OCI-M1 (cell line): ENCODE measurements at places on chromosomes 7 and 10.

GRCh38 chr7:47421456-47421855 lies 160.5 kb downstream of the TNS3 start:
- DNase-seq = no peak

DNA sequence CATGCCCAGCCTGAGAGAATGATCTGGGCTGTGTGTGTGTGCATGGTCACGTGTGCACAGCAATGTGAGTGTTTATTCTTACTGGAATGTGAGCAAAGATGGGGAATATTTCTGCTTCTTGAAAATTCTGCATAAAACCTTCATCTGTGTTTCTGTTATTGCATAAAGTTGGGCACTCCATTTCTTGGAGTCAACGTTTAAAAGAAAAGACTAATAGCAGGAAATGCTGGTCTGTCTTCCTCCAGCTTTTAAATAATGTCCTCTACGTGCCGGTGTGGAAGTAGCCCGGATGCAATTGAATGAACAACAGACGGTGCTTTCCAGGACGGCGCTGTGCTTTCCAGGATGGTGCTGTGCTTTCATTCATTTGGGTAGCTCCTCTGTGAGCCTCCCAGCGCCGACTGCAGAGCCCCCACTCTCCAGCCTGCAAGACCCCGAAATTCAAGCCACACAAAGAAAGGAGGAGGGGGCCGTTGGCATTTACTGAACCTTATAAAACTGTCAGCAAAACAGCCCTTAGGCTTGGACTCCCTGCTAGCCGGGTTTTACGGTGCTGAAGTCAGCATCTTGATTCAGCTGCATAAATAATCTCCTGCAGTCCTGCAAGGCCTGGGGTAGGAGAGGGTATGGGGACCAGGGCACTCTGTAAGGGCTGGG lies 158.2 kb upstream of the PRKCQ start:
- DNase-seq = no peak

- DNase-seq = no peak
Observed at GRCh38 chr7:80705130-80705781, 66.8 kb downstream of the CD36 start.

DNA sequence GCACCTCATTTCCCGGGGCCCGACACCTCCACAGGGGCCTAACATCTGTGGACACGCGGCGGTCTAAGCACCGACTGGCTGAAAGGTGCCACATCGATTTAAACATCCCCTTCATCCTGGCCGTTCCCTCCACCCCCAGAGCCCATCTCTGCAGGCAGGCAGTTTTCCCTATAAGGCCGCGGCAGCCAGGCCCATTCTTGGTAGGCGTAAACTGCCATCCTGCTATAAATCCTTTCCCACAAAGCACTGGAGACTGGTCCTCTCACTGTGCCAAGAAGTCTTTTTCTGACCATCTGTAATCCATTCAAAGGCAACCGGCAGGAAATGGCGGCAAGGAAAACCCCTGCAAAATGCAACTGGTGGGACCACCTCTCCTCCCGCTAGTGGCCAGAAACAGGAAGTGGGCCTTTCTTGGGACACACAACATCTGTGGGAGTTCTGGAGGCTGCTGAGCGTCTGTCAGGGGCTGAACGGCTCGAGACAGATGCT lies 22.4 kb downstream of the ATXN7L1 start:
- DNase-seq = no peak

DNA sequence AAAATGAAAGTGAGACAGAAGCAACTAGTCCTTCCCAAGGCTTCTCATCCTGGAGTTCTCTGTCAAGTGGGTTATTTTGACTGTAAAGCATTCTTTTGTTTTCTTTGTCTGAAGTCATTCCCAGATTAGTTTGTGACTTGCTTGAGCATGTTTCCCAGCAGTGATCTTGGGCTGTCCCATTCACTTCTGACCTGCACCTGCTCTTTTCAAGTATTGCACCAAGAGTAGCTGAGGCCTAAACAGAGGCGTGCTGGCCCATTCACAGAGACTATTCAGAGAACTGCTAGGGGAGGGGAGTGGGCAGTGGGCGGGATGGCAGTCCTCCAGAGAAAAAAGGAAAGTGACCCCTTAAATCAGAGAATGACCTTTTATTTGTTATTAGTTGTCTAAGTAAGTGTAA lies 61.3 kb downstream of the CACNA2D1 start:
- DNase-seq = no peak

DNA sequence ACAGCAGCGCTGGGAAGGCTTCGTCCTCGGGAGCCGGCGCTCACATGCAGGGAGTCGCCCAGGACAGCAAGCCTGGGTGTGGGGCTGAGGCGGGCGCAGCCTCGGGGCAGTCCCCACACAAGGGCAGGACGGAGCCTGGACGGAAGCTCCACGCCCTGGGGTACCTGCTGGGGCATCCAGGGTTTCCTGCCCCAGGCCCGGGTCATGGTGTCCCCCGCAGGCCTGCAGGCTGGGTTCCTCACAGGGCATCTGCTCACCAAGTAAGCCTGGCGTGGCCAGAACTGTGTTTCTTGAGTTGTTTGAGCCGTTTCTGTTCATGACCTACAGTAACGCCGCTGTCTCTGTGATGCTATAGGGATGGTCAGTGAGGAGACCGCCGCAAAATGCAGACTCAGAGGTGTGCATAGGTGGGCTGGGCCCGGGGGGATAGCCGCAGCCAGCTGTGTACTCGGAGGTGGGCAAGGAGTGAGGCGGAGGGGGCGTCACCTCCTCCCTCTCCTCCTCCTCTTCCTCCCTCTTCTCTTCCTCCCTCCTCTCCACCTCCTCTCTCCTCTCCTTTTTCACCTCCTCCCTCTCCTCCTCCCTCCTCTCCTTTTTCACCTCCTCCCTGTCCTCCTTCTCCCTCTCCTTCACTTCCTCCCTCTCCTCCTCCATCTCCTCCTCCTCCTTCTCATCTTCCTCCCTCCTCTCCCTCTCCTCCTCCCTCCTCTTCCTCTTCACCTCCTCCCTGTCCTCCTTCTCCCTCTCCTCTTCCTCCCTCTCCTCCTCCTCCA lies 438.9 kb downstream of the DNAJB6 start:
- DNase-seq = no peak

- no peak for DNase-seq
Observed at GRCh38 chr10:15474671-15475070, 103.6 kb upstream of the FAM171A1 start.

GRCh38 chr7:157869793-157870192 lies 533.0 kb downstream of the DNAJB6 start:
- no peak for DNase-seq

DNA sequence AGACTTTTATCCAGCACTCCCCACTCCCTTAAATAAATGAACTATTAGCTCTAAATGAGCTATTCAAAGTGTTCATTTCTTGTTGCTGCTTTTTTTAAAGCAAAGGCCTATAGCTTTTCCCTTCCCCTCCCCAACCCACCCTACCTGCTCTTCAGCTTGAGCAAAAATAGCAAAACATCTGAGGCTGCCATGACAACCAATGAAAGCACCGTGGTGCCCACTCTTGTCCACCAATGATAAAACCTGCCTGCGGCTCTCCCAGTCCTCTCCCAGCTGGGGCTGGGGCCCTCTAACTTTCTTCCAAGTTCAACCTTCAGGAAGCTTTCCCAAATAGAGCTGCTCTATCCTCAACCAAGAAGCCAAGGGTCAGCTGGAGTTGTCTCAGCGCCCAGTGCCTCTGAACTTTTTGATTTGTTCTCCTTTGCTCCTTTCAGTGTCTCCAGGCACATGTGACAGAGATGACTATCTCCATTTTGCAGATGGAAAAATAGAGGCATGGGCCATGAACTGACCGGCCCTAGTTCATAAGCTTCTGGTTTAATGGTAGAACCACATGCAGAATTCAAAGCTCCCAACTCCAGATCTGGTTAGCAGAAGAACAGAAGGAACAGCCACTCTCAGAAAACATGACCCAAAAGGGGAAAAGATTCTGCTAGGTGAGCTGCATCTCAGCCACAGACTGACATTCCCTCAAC lies 47.7 kb downstream of the PIK3AP1 start:
- DNase-seq = no peak

- DNase-seq = peak; percentile 52
Observed at GRCh38 chr10:84360637-84361365, 32.4 kb downstream of the CCSER2 start.

DNA sequence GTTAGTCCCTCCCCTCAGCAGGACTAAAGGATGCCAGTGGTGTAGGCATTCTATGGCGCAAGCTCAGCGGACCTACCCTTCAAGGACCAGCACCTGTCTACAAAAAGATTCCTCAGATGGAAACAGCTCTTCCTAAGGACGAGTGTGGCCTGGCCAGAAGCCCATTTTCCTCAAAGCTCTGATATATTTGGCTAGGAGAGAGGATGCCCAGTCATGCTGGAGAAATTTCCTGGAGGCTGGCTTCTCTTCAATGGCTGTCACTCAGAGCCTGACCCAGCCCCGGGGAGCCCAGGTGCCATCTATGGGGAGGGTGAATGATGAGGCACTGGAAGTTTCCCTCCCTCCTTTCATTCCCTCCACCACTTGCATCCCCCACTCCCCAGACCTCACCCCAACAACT lies 111.5 kb downstream of the PLXNA4 start:
- no peak for DNase-seq

- DNase-seq = no peak
Observed at GRCh38 chr10:18608596-18608995, 42.8 kb downstream of the NSUN6 start.

DNA sequence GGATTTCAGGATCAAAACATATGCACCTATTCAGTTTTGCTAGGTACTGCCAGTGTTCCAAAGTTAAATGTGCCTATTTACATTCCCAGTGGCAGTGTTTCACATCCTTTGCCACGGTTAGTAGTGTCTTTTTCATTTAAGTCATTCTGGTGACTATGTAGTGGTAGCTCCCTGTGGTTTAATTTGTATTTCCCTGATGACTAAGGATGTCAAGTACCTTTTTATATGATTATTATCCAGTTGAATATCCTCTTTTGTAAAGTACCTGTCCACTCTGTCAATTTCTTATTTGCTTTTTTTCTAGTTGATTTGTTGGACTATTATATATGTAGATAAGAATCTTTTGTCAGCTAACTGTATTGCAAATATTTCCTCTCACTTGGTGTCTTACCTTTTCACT lies 45.1 kb downstream of the TMEM60 start:
- DNase-seq = no peak

GRCh38 chr7:47968847-47969774 lies 10.3 kb downstream of the HUS1 start:
- peak; percentile 54 for DNase-seq

GRCh38 chr7:104803931-104804330 lies 210.1 kb upstream of the KMT2E start:
- no peak for DNase-seq

DNA sequence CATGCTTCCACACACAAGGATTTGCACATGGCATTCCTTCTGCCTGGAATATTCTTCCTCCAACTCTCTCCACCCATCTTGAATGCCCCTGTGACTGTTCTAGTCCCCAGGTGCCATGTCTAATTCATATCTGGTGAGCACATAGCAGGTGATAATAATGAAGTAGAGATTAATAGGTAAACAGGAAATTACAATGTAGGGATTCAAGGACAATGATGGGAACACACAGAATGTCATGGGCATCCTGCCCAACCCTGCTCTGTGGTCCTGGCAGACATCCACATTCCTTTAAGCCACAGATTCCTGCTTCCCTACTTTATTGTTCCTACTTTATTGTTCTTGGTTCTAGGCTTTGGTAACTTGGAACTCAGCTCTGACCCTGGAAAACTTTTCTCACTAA lies 115.8 kb downstream of the THSD7A start:
- DNase-seq = no peak

GRCh38 chr7:42414941-42415505 lies 178.0 kb upstream of the GLI3 start:
- DNase-seq = no peak

GRCh38 chr7:15929411-15929810 lies 242.9 kb upstream of the MEOX2 start:
- DNase-seq = no peak

DNA sequence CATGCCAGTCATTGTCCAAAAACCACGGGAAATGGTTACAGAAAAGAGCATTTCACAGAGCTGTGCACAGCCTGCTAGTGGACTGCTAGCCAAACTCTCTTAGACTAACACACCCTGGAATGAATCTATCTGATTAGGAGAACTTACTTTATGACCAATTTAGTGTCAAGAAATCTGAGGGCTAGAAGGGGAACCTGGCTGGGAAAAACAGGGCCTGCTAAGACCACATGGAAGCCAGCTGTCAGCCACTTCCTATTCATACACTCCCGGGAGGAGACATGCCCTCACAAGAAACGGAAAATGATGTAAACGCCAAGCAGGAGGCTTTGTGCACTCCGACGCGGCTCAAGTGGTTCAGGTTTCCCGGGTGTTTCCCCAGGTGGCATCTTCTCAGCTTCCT lies 54.8 kb downstream of the MPP7 start:
- DNase-seq = no peak

GRCh38 chr7:51101111-51101757 lies 215.4 kb downstream of the COBL start:
- DNase-seq = no peak

DNA sequence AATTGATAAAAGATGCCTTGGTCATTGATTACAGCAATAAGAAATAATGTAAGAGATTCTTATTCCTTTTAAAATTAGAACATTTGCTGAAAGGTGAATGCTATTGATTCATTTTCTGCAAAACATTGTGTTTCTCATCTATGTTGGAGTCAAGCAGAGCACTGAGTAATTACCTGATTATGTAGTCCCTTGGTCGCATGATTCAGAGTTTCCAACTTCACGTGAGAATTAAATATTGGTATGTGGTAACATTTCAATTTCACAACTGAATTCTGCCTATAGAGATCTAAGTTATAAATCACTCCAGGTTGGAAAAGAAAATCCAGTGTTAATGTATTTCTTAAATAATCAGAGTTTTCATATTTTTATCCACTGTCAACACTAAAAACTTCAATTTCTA lies 701.4 kb downstream of the PHTF2 start:
- DNase-seq = no peak

DNA sequence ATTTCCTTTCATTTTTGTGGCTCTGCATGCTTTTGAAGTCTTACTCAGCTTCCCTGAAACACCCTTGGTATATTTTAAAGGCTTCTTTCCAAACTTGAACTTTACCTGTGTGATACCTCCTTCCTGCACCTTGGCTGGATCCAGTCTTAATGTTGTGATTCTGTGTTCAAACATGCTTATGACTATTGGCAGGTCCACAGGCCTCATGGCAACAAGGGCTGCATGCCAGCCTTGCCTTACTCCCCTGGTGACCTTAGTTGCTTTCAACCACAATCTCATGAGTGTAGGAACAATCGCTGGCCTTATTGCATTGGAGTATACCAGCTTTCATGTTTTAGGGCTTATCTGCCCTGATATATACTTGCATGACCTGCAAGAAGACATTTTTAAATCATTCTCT lies 238.7 kb downstream of the KIF20B start:
- no peak for DNase-seq

- DNase-seq = no peak
Observed at GRCh38 chr7:107687656-107688055, 27.0 kb downstream of the SLC26A4 start.

- DNase-seq = peak; percentile 10
Observed at GRCh38 chr7:151342811-151343210, 1.2 kb downstream of the NUB1 start.
